NCI-H1694 treated with DMSO at 0.1 percent for 48 hours (cell line): ENCODE measurements at places on chromosomes 2 and 18.

DNA sequence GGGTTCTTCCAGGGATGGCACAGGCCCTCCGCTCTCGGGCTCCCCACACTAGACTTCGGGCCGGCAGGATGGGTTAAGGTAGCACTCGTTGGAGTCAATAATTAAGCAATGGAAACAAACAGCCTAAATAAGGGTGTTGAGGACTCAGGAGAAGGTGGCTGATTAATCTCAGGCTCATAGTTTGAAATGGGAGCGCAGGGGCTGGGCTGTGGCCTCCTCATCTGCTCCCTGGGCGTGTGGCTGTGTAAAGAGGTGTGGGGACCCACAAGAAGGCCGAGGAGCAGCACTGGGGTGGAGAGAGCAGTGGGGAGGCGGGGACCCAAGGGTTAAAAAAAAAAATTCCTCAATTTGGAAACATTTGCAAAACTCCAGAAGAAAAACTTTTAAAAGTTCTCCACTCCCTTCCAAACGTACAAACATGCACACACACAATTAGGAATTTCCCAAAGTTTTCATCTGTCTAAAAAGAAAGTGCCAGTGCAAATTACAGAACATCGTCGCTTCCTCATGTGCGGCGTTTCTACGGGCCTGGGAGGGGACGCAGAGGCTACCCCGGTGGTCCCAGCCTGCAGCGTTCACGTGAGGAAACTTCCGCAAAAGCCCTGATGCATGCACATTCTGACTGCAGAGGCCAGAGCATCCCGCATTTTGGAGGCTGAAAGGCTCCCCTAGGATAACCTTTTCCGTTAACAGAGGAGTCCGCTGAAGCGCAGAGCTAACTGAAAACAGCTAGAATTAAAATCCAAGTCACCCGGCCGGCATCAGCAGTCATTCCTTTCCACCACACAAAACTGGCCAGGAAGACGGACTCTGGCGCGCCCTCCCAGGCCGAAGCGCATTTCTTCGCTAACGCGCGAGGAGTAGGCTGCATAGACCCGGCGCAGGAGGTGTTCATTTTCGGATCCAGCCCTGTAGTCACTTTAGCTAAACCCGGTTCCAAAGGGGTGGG, 1.0 kb upstream of the TUBB6 start:
- DNase-seq = no peak

DNA sequence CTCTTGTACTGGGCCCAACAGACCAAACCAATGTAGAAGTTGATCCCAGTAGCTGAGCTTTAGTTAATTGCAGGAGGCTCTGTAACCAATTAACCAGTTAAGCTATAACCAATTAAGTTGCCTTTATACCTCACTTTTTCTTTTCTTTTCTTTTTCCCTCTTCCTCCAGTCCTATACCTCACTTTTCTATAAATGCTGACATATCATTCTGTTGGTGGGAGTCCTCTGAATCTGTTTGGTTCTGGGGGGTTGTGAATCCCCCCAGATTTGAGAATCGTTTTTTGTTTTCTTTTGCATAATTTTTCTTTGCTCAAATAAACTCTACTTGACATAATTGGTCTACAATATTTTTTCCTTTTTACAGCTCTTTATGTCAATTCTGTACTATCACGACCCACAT, 38.1 kb upstream of the ACMSD start:
- no peak for DNase-seq

- no peak for DNase-seq
These were observed 2.5 kb upstream of the SP100 start for GRCh38 chr2:230413479-230413878.

- DNase-seq = no peak
These were observed 622 bp downstream of the LRP2 start for GRCh38 chr2:169361706-169362117.

DNA sequence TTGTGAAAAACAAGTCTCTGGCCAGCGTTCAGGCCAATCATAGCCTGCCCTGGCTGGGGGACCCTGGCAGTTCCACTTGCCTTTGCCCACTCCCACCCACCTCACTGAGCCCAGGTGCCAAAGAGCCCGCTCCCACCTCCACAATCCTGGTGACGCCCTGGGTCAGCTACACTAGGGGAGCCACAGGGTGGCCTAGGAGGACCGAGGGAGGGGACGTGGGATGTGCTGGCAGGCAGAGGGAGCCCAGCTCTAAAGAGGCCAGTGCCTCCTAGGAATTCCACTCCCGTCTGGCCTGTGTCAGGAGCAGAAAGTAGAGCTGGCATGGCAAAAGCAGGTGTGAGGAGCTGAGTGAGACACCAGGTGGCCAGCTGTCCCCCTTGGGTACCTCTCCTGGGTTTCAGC, 49.3 kb downstream of the TNS1 start:
- no peak for DNase-seq

- DNase-seq = no peak
These were observed 5.4 kb downstream of the HS6ST1 start for GRCh38 chr2:128313091-128313836.

DNA sequence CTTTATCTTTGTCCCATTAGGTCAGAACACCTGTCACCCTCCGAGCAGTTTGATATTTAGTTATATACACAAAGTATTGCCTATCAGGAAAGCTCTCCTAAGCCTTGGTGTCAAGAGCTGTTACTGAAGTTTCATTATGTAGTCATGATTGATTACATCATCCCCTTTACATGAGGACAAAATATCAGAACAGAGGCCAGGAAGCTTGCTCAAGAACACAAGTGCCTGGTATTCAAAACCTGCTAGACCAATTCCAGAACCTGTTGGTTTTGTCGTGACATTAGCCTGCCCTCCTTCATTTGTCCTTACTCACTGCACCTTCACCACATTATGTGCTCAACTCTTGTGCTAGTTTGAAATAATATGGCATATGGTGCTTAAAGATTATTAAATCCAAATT, 377.1 kb downstream of the CDH19 start:
- DNase-seq = no peak

DNA sequence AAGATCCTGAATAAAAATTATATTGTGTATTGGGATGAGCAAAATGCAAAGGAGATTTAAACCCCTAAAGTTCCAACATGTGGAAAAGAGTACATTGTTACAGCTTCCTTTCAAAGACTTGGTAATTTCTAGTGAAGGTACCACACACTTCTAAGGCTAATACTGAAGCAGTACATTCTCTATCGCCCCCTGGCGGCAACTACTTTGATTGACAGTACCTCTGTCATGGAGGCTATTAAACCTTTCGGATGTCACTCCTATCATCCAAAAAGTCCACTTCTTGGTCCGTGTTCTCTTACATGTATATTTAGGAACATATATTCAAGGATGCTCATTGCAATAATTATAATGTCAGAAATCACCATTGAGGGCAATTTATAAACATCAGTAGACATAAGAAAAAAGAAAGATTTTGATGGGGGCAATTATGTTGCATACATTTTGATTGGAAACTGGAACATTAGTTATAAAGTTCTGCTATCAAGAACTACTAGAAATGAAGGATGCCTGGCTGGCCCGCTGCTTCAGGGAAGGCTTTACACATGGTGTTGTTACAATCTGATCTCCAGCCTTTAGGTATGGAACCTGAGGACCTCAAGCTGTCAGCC, 601.6 kb downstream of the CPS1 start:
- DNase-seq = peak; percentile 56

DNA sequence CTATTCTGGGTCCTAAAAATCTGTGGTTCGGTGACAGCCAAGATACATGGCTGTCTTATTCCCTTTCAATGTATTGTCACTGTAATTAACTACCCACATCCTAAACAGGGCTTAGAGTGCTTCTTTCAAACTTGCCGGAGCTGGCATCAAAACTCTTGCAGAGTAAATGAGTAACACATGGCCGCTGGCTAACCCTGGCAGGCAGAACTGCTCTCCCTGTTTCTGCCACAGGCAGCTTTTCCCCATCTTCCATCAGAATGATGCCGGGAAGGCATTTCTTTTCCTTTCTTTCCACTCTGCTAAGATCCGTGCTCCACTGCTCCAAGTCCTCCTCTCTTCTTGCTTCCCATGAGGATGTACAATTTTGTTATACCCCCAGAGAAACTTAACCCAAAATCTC, 54.8 kb upstream of the PTPRM start:
- no peak for DNase-seq

- no peak for DNase-seq
These were observed 1178.5 kb upstream of the ACVR2A start for GRCh38 chr2:146666340-146666739.

- no peak for DNase-seq
These were observed 314.7 kb upstream of the LYPD1 start for GRCh38 chr2:132984731-132985130.

- DNase-seq = no peak
These were observed 14.0 kb downstream of the FER1L5 start for GRCh38 chr2:96656540-96656939.
